ENCODE measurements at places on chromosomes 12 and 14. TPM values are rescaled to one million over a fixed set of nuclear protein-coding genes. Genes with fewer than 3 reads are reported as not detected.

Gene ACVRL1
- total RNA-seq, result 9.1 TPM

Gene LRRK2
- total RNA-seq, result 5.1 TPM

- H3K27ac ChIP-seq, result peak overlapping the region; percentile 53
Observed at GRCh38 chr14:69288956-69289705, 29.2 kb downstream of the GALNT16 start.

DNA sequence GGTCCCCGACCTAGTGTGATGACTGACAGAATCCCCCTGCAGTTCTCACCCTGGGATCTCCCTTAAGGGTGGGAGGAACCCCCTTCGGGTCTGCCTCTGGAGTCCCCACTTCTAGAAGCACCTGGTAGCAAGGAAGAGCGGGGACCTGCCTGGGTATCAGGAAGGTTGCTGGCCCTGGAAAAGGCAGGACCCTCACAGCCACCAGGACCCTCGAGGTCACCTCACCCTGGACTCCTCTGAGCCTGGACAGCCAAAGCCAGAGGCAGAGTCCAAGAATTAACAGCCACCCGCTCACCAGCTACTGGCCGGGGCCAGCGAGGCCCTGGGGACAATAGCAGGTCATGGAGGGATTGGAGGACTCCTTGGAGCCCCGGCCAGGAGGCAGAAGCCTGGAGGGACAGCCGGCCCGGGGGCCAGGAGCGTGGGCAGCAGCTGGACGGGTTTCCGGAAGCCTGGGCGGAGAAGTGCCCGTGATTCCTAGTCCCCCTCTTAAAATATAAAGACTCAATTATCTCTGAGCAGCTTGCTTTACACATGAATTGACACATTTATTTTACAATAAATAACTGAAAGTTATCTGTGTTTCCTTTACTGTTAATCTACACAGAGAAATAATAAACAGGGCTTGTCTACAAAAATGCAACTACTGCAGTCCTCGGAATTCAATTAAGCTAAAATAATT is 17.5 kb downstream of the BCL11B start:
- H3K27ac ChIP-seq, result no peak overlapping the region
- DNase-seq, result no peak
- H3K27me3 ChIP-seq, result no peaks in the 10 kb centered on the region
- no peak overlapping the region for H3K4me3 ChIP-seq

GRCh38 chr12:78181544-78182162 is 351.0 kb downstream of the NAV3 start:
- no peaks in the 10 kb centered on the region for H3K36me3 ChIP-seq
- H3K27me3 ChIP-seq, result no peaks in the 10 kb centered on the region
- H3K27ac ChIP-seq, result no peak overlapping the region
- DNase-seq, result no peak

GRCh38 chr12:4089121-4089606 is 184.4 kb upstream of the CCND2 start:
- no peaks in the 10 kb centered on the region for H3K4me1 ChIP-seq
- no peaks in the 10 kb centered on the region for H3K27me3 ChIP-seq
- no peak overlapping the region for H3K27ac ChIP-seq
- H3K4me3 ChIP-seq, result no peak overlapping the region

DNA sequence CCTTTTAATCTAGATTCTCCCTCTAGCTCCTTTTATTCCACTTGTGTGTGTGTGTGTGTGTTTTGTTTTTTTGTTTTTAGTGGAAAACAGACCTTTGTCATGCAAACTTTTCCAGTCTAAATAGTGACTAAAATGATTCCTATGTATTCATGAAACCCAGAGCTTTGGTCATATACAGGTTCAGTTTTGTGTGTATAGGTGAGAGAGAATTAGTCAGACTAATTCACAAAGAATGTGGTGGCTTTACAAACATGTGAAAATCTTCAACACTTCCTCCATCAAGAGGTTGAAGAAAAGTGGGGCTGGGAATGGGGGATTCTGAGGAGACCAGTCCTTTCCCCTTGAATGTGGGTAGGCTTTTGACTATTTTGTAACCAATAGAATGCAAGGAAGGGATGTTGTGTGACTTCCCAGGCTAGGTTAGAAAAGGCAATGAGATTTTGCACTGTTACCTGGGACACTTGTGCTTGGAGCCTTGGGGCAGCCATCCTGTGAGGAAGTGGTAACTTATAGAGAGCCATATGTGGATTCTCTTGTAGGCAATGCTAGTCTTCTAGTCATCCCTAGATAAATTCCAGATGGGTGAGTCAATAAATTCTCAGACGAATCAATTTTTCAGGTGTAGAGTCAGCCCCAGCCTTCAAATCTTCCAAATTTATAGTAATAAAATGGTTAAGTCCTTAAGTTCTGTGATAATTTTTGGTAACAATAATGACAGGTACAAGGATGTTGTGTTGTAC is 236.1 kb downstream of the CEP128 start:
- DNase-seq, result no peak
- no peak overlapping the region for H3K27ac ChIP-seq
- no peaks in the 10 kb centered on the region for H3K4me1 ChIP-seq

Gene VSX2
- 0.16 TPM for total RNA-seq

Gene PLEKHA5
- total RNA-seq, result 37.5 TPM

GRCh38 chr12:67539946-67540345 is 108.6 kb upstream of the DYRK2 start:
- DNase-seq, result no peak
- H3K27me3 ChIP-seq, result no peaks in the 10 kb centered on the region
- H3K4me1 ChIP-seq, result no peaks in the 10 kb centered on the region

DNA sequence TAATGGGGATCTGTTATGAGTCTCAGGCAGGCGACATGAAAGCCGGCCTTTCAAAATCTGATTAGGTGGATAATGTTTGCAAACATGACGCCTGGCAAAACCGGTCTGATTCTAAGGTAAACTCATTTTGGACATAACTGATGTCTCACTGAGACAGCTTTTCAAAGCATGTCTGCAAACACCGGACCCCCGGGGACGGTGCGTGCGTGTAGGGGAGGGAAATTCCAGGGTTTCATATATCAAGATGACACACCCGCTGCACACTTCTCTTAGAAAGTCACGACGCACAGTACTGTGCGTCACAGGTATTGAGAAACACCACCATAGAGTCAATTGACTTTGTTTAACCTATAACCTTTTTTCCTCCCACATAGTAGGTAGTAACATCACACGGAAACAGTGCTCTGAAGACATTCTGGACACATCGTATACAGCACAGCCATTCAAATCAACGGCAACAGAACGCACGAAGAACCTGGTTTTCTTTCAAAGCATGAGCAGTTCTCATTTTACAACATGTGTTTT is 43.9 kb upstream of the TESC start:
- no peak overlapping the region for H3K27ac ChIP-seq
- DNase-seq, result no peak
- H3K27me3 ChIP-seq, result no peaks in the 10 kb centered on the region
- H3K4me3 ChIP-seq, result no peak overlapping the region
- H3K36me3 ChIP-seq, result no peaks in the 10 kb centered on the region
- peaks cover 19% of the 10 kb centered on the region for H3K4me1 ChIP-seq

- DNase-seq, result no peak
- peak overlapping the region; percentile 53 for H3K4me3 ChIP-seq
- no peak overlapping the region for H3K27ac ChIP-seq
- H3K36me3 ChIP-seq, result no peaks in the 10 kb centered on the region
- H3K4me1 ChIP-seq, result peaks cover 4% of the 10 kb centered on the region
Observed at GRCh38 chr12:33438025-33438772, 1.4 kb downstream of the SYT10 start.

Gene MEG3
- 324 TPM for total RNA-seq

Gene IL26
- not detected for total RNA-seq

Gene KRT8
- 13.2 TPM for total RNA-seq

Gene CPM
- total RNA-seq, result 22.5 TPM

- H3K4me3 ChIP-seq, result no peak overlapping the region
- no peak for DNase-seq
- H3K27me3 ChIP-seq, result no peaks in the 10 kb centered on the region
- no peaks in the 10 kb centered on the region for H3K36me3 ChIP-seq
Observed at GRCh38 chr14:23066855-23067744, 9.8 kb upstream of the CDH24 start.

DNA sequence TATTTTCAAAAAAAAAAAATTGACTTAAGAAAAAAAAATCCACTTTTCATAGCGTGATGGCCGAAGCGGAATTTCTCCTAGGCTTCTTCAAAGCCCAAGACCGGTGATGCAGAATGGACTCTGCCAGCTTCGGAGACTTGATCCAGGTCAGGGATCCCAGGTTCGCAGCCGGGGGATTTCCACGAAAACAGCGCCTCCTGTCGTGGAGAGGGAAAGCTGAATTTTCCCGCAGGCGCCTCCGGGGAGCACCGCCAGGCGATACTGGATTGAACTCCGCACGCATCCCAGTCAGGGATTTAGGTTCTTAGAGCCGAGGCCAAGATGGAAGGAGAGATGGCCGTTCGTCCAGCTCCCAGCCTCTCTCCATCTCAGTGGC is 2.1 kb downstream of the TTC6 start:
- no peak overlapping the region for H3K27ac ChIP-seq
- peak; percentile 30 for DNase-seq
- peaks cover 14% of the 10 kb centered on the region for H3K27me3 ChIP-seq
- H3K4me3 ChIP-seq, result no peak overlapping the region

DNA sequence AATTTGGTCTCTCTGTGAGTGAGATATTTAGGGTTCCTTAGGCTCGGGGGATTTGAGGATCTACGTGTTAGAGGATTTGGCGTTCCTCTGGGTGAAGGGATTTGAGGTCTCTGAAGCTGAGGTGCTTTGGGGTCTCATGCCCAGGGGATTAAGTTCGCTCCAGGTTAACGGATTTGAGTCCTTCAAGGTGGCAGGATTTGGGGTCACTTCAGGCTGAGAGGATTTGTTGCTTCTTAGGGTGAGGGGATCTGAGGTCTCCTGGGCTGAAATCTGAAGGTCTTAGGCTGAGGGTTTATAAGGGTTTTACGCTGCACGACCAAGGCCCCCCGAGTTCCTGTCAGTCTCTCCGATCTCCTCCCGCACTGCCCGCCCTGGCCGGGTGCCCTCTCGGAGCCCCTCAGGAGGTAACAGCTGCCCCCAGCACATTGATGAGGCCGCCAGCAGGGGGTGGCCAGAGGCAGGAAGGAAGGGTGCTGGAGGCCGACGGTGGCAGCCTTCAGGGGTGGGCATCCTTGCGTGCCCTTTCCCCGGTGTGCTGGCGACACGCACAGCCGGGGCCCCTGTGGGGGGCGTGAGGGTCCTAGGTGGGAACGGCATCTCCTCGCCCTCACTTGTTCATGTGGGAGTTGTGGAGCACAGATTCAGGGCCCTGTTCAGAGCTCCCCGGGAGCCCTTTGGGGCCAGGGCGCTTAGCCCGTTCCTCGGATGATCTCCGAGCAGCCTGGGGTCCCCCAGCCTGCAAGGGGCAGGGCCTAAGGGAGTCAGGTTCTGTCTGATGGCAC is 14.3 kb downstream of the CEP170B start:
- no peaks in the 10 kb centered on the region for H3K36me3 ChIP-seq
- H3K27ac ChIP-seq, result no peak overlapping the region
- no peaks in the 10 kb centered on the region for H3K27me3 ChIP-seq
- no peak overlapping the region for H3K4me3 ChIP-seq
- peaks cover 11% of the 10 kb centered on the region for H3K4me1 ChIP-seq
- DNase-seq, result no peak

- H3K36me3 ChIP-seq, result no peaks in the 10 kb centered on the region
- H3K4me3 ChIP-seq, result peak overlapping the region; percentile 41
- H3K4me1 ChIP-seq, result peaks cover 12% of the 10 kb centered on the region
- no peak for DNase-seq
- peaks cover 10% of the 10 kb centered on the region for H3K27me3 ChIP-seq
- H3K27ac ChIP-seq, result no peak overlapping the region
Observed at GRCh38 chr12:53973236-53974042, 513 bp downstream of the HOXC11 start.

Gene SLC38A1
- total RNA-seq, result 8.7 TPM

Gene ZC2HC1C
- total RNA-seq, result 63.5 TPM

DNA sequence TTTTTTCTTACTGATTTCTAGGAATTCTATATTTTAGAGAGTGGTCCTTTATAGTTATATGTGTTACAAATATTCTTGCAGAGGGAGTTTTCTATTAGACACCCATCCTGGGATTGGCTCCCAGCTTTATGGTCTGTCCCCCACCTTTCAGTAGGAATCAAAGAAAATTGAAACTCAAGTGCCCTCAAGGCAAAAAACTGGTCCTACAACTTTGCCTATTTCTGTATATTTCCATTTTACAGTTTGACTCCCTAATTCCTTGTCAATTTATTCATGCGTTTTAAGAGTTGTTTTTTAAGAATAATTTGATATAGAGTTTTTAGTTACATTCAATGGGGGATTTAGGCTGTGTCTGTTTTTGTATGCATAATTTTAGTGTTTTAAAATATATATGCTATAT is 208.9 kb downstream of the SYNE2 start:
- no peak overlapping the region for H3K4me3 ChIP-seq
- no peaks in the 10 kb centered on the region for H3K36me3 ChIP-seq
- no peaks in the 10 kb centered on the region for H3K27me3 ChIP-seq
- no peaks in the 10 kb centered on the region for H3K4me1 ChIP-seq
- H3K27ac ChIP-seq, result no peak overlapping the region
- no peak for DNase-seq

Gene TAS2R13
- total RNA-seq, result 3.1 TPM

Gene LGR5
- total RNA-seq, result 0.39 TPM

DNA sequence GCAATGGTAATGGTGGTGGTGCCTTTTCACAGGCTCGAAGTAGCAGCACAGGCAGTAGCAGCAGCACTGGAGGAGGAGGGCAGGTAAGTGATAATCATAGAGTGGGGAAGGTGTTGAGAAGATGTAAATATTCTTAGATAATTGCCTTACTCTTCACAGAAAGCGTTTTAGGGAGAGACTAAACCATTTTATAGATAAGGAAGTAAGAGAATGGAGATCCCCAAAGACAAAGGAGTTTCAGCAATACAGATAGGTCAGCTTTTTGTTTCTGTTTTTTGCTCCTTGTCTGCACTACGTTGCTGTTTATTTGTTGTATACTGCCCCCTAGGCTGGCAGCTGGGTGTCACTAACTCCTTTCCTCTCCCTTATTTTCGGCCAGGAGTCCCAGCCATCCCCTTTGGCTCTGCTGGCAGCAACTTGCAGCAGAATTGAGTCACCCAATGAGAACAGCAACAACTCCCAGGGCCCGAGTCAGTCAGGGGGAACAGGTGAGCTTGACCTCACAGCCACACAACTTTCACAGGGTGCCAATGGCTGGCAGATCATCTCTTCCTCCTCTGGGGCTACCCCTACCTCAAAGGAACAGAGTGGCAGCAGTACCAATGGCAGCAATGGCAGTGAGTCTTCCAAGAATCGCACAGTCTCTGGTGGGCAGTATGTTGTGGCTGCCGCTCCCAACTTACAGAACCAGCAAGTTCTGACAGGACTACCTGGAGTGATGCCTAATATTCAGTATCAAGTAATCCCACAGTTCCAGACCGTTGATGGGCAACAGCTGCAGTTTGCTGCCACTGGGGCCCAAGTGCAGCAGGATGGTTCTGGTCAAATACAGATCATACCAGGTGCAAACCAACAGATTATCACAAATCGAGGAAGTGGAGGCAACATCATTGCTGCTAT is 2.0 kb downstream of the SP1 start:
- H3K36me3 ChIP-seq, result no peaks in the 10 kb centered on the region
- no peak overlapping the region for H3K4me3 ChIP-seq
- peak overlapping the region; percentile 97 for H3K27ac ChIP-seq
- H3K4me1 ChIP-seq, result peaks cover 53% of the 10 kb centered on the region

Gene TAS2R42
- 0.71 TPM for total RNA-seq

Gene SLC8A3
- total RNA-seq, result 0.43 TPM
